ENCODE measurements at places on chromosomes 3 and 15.

- peak; percentile 6 for DNase-seq
Measured at GRCh38 chr3:12046406-12046805, 42.2 kb downstream of the SYN2 start.

DNA sequence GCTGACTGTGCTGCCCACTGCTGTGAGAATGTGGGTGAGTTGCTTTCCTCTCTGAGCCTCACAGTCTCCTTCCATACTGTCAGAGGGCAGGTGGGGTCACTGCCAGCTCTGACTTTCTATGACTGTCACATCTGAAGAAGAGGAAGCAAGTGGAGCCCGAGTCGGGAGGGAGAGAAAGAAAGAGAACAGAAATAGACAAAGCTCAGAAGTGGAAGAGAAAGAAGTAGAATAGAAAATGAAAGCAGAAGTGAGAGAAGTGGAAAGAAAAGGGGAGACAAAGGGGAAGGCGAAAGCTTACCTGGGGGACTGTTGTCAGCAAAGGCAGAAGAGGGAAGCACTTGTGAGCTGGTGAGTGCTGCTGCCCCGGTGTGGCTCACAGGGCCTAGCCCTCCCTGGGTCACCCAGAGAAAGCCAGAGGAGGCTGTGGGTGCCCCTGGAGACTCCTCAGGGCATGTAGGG is 57.9 kb downstream of the EPHB1 start:
- DNase-seq, result no peak

DNA sequence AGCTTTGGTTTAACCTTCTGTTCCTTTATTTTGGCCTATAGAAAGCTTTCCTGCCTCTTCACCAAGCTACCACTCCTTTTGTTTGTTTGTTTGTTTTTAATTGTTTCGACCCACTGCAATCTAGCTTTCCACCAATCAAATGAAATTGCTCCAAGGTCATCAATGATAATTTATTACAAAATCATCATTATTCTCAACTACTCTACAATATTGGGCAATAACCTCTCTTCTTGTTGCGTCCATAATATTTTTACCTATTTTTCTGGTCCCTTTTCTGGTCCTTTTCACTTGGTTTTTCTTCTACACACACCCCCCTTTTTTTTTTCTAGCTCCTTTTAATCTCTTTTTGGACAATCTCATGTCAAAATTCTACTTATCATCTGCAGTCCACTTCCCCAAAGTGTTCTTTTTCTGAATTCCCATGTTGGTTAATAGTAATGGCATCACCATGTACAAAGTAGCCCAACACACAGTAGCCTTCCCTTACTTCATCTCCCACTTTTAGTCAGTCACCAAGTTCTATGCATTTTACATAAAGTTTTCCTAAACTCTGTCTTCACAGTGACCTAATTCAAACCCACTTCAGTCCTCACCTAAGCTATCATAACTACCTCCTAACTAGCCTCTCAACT is 11.0 kb upstream of the ANKRD28 start:
- no peak for DNase-seq

DNA sequence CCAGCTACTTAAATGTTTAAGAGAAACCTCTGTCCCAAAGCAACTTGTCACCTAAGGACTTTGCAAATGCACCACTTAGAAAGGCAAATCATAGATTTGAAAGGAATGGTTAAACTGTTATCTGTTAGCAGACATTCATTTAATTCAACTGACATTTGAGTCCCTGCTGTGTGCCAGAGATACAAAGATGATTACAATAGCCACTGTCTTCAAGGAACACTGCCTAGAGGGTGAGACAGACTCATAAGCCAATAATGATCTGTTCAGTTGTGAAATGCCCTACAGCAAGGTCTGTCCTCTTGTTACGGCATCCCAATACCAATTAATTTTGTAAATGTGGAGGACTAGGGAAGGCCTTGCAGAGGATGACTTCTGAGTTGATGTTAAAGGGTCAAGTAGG is 113.1 kb downstream of the ATG7 start:
- DNase-seq, result no peak

GRCh38 chr3:42639192-42639591 is 14.3 kb upstream of the ZBTB47 start:
- DNase-seq, result no peak

GRCh38 chr3:60413551-60413950 is 837.7 kb downstream of the FHIT start:
- no peak for DNase-seq

- DNase-seq, result peak; percentile 96
Measured at GRCh38 chr15:28021281-28022039, 77.7 kb downstream of the OCA2 start.

- DNase-seq, result no peak
Measured at GRCh38 chr3:184335291-184335660, 2.1 kb upstream of the FAM131A start.

GRCh38 chr15:87680208-87680607 is 576.3 kb downstream of the NTRK3 start:
- no peak for DNase-seq

GRCh38 chr3:102714567-102714966 is 279.8 kb downstream of the ZPLD1 start:
- DNase-seq, result no peak

DNA sequence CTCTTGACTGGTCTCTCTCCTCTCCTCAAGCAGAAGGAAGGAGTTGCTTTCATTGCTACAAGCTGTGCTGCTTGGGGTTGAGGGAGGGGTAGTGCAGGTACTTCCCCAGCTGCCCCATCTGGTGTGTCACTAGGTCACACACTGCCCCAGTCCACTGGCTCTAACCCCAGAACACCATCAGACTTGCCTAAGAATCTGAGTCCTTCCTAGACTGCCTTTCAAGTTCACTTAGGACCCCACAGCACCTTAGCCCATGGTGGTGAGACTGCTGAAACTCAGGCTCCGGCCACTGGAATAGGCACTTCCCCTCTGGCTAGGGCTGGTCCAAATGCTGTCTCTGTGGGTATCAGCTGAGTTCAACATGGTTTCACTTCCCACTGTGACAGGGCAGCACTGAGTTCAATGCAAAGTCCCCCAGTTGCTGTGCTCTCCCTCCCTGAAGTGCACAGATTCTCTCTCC is 279.7 kb upstream of the GOLGA6L4 start:
- DNase-seq, result no peak

DNA sequence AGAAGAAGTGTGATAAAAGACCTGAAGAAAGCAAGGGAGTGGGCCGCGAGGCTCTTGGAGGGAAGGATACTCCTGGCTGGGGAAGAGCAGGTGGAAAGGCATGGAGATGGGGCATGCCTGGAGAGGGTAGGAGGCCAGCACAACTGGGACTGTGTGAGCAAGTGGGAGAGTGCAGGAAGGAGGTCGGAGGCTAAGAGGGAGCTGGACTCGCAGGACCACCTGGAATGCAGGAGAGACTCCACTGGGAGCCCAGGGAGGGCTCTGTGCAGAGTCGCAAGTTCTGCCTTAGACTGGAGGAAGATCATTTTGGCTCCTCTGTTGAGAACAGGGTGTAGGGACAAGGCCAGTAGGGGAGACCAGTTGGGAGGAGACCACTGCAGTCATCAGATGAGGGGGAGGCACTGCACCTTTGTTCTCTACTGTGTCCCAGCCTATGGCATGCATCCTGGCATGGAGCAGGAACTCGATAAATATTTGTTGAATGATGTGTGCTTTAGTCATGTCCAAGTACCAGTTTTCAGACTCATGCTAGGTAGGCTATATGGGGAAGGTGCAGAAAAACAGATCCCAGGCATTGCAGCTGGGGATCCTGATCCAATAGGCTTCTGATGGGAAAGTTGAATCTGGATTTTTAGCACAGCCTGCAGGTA is 13.7 kb downstream of the FAM107A start:
- DNase-seq, result no peak

- DNase-seq, result peak; percentile 29
Measured at GRCh38 chr3:101017017-101017416, 23.8 kb upstream of the ABI3BP start.

GRCh38 chr3:150116196-150116595 is 145.5 kb upstream of the PFN2 start:
- DNase-seq, result no peak

- no peak for DNase-seq
Measured at GRCh38 chr3:138033202-138033691, 23.3 kb downstream of the CLDN18 start.

- DNase-seq, result no peak
Measured at GRCh38 chr3:46112984-46113383, 85.7 kb upstream of the XCR1 start.

Data from astrocyte of the spinal cord (primary cell).